ENCODE measurements at places on chromosomes 2 and 18. TPM values are rescaled to one million over a fixed set of nuclear protein-coding genes. Genes with fewer than 3 reads are reported as not detected.

Gene ADRA2B
- total RNA-seq: 2.1 TPM

Gene BOLL
- total RNA-seq: not detected

GRCh38 chr2:178824181-178824580, 17.0 kb upstream of the TTN start:
- DNase-seq: no peak

- no peak for DNase-seq
These were observed 61.1 kb upstream of the MCFD2 start for GRCh38 chr2:46976556-46977279.

Gene TANC1
- 0.35 TPM for total RNA-seq

DNA sequence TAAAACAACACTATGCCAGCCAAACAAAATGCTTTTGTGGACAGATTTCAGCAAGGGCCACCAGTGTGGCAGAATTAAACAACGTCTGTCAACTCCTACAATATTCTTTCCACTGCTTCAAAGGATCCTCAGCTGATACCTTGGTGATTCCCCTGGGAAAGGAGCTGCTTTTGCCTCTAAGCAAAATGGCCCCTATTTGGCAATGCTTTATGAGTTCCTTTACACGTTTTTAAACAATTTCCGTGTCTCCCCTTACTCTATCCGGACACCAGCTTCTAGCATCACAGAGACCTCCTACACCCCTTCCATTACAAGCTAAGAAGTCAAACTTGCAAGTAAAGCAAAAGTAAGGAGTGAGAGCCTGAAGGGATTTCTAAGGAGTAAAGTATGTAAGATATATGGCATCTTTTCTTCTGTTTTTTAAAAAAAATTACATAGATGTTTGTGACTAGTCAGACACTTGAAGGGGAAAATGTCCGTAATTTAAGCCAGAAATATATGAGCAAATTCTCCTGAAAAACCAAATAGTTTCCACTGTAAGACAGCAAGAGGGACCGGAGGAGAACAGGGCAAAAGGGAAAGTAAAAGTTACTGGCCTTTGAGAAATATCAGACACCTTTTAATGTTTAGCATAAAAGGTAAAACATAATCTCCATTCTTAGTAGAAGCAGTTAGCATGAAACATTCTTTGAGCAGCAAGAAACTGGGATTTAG, 1.9 kb downstream of the SOS1 start:
- DNase-seq: no peak

All from activated T-cell treated with anti-CD3 and anti-CD28 coated beads, Interleukin-2, amount 50 U/mL, for 72 hours (primary cell).